ENCODE measurements at places on chromosomes 5 and 9.

GRCh38 chr9:10172476-10172875, 440.3 kb downstream of the PTPRD start:
- no peak for DNase-seq

GRCh38 chr9:8733131-8733954, 933.8 kb upstream of the DMAC1 start:
- DNase-seq = no peak

GRCh38 chr5:153276151-153276550, 214.3 kb upstream of the GRIA1 start:
- no peak for DNase-seq

- DNase-seq = no peak
Observed at GRCh38 chr5:163407034-163407655, 30.2 kb upstream of the CCNG1 start.

- no peak for DNase-seq
Observed at GRCh38 chr9:116223926-116224325, 70.3 kb downstream of the PAPPA start.

GRCh38 chr5:55681301-55681700, 30.8 kb downstream of the SLC38A9 start:
- DNase-seq = no peak

- DNase-seq = no peak
Observed at GRCh38 chr5:176577312-176578176, 28.4 kb downstream of the CDHR2 start.

GRCh38 chr9:127580879-127581475, 31.1 kb upstream of the STXBP1 start:
- no peak for DNase-seq

- no peak for DNase-seq
Observed at GRCh38 chr9:91196103-91196950, 165.4 kb downstream of the AUH start.

DNA sequence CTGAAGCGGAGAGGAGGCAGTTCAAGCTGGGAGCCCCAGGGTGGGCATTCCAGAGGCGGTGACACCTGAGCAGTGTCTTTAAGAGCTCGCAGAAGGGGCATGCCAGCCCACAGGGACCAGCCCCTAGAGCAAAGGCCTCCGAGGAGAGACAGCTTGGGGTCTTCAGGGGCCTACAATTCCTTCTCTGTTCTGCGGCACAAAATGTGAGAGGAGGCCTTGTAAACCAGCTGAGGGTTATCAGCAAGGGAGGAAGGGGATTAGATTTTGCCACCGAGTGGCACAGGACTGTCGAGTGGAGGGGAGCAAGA, 505 bp upstream of the SIGMAR1 start:
- no peak for DNase-seq

DNA sequence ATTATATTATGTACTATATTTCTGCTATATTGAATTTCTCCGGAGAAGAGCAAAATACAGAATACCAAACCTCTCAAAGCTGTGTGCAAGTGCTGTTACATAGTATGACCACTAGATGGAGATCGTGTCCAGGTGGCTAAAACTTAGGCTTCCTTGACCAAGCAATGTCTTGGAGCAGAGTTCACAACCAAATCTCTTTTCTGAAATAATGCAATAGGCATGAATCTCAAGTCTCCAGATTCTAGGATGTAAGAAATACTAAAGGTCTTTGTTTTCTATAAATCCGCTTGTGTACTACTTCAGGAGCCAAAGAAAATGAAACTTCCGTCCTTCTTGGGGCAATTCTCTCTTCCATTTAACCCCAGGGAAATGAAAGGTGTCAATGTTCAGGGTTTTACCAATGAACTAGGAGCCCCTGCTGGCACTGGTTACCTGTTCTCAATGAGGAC, 181.5 kb upstream of the RAI14 start:
- DNase-seq = no peak

GRCh38 chr5:9194509-9194908, 351.4 kb downstream of the SEMA5A start:
- no peak for DNase-seq

DNA sequence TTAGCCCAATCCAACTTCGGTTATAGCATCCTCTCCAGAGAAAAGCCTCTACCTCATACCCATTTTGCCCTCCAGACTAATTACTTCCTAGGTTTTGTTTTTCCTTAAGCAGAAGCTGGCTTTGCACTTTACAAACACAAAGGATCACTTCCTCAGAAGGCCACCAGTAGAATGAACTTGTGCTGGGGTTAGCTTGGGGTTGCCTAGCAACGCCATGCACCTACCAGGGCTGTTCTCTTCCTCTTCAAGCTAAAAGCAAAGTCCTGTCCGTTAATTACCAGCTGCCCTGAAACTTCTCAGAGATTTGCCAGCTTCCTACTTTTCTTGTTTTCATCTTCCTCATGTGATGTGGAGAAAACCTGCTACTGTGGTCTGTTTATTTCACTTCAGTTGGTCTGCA, 132.0 kb upstream of the WWC1 start:
- no peak for DNase-seq

DNA sequence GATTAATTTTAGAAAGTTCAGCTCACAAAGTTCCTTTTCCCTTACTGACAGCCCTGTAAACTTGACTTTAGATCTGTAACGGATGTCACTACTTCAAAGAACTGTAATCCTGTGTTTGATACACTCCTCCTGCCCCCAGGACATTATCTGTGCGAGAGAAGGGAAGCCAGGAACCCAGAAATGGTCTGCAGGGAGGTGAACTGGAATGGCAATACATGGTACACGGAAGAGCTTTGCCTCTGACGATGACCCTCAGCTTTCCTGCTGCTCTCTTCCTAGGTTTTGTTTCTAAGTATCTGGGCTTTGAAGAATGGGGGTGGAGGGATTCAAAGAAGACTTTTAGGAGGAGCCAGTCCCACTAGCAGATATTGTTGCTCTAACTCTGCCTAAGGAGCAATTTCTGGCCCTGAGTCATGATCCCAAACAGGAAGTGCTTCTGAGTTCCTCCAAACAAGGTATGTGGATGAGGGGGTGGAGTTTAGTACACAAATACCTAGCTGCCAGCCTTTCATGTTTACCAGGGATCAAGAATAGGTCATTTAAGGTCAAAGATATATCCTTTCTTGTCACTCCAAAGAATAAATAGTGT, 43.4 kb upstream of the TMC1 start:
- DNase-seq = no peak
